Ureter (tissue), 1 donor: ENCODE measurements at places on chromosomes 2 and 18. TPM values are rescaled to one million over a fixed set of nuclear protein-coding genes. Genes with fewer than 3 reads are reported as not detected.

The RAX gene
- total RNA-seq: not detected

The GPR45 gene
- total RNA-seq: not detected

The CRYGC gene
- total RNA-seq: not detected

The C2orf80 gene
- total RNA-seq: not detected

The UGT1A5 gene
- 21.3 TPM for total RNA-seq

GRCh38 chr18:7848054-7848412 lies 280.9 kb downstream of the PTPRM start:
- DNase-seq: no peak

- DNase-seq: no peak
Measured at GRCh38 chr2:138115666-138116065, 151.4 kb downstream of the HNMT start.

- DNase-seq: no peak
Measured at GRCh38 chr2:101296371-101296770, 12.1 kb downstream of the RNF149 start.

- no peak for DNase-seq
Measured at GRCh38 chr2:61410185-61410584, 60.7 kb downstream of the USP34 start.

DNA sequence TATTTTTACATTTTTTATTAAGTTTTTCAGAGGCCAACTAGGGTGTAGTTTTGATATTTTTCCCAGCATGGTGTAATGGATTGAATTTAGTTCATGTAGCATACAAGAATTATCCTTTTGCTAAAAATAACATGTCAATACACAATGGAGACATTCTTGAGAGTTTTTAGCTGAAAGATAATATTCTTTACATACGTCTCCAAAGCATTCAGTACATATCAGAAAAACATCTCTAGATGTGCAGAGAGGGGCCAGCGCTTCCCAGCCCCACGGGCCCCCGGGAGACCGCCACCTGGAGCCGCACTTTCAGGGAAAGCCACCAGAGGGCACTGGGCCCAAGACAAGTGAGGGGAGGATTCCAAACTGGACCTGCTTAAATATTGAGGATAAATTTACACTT lies 499.4 kb downstream of the GALR1 start:
- DNase-seq: no peak

DNA sequence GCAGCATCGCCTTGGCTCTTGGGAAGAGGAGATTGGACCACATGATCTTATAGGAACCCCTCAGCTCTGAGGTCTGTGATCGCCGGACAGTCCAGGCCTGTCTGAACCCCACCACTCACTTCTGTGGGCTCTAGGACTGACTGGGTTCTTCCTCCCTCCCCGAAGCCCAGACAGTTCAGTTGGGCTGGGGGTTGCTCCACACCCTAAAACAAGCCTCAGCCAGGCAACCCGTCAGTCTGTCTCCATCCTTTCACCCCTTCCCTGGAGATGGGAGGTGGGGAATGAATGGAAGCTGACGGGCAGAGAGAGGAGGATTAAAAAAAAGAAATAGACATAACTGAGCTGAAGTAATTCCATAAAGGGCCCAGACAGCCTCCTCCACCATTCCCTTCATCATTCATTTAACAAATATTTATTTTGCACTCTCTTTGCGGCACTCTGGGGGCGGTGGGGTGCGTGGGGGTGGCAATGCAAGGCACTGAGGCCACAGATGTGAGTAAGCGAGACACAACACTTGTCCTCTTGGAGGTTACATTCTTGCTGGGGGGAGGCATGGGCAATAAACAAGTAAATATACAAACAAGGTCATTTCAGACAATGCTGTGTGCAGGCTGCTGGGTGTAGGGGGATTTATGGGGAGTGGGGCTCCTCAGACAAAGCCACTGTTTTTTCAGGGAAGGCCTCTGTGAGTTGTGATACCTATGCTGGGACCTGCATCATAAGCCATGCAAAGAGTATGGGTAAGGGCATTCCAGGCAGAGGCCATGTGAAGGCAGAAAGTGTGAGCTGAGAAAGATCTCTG lies 12.9 kb downstream of the WNT10A start:
- no peak for DNase-seq

DNA sequence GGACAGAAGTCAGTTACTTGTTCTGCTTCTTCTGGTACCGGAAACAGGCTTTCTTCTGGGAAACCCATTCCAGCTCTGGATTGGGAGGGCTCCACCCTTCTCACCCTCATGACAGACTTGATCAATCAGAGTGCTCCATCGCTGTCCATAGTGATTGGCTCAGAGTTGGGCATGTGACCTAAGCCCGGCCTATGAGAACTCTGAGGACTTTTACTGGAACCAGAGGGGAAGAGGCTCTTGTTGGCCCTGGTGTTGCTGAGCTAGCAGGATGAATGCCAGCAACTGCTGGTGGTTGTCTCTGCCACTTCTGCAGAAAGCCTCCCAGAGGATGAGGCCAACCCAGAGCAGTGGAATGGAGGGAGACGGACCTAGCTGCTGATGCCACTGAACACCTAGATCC lies 33.3 kb downstream of the TMEM37 start:
- DNase-seq: no peak

GRCh38 chr2:162007447-162008040 lies 66.5 kb downstream of the DPP4 start:
- no peak for DNase-seq
